Body of pancreas (tissue), 4 donors: ENCODE measurements at places on chromosomes 4 and X. TPM values are rescaled to one million over a fixed set of nuclear protein-coding genes. Genes with fewer than 3 reads are reported as not detected.

The SASH3 gene
- 3.6 TPM for total RNA-seq

- no peaks in the 10 kb centered on the region for H3K36me3 ChIP-seq
- no peaks in the 10 kb centered on the region for H3K27me3 ChIP-seq
- no peak overlapping the region for H3K4me3 ChIP-seq
- no peaks in the 10 kb centered on the region for H3K4me1 ChIP-seq
- peak overlapping the region; percentile 54 for H3K27ac ChIP-seq
- peak; percentile 60 for DNase-seq
These were observed 206.3 kb downstream of the ARHGAP24 start for GRCh38 chr4:85681221-85681657.

GRCh38 chrX:15055146-15055930 is 182.1 kb downstream of the MOSPD2 start:
- no peak for DNase-seq
- H3K27me3 ChIP-seq = no peaks in the 10 kb centered on the region
- no peaks in the 10 kb centered on the region for H3K4me1 ChIP-seq

- no peaks in the 10 kb centered on the region for H3K36me3 ChIP-seq
- peak overlapping the region; percentile 9 for H3K27ac ChIP-seq
- DNase-seq = no peak
- H3K27me3 ChIP-seq = no peaks in the 10 kb centered on the region
- no peak overlapping the region for H3K4me3 ChIP-seq
These were observed 2.9 kb downstream of the DOK7 start for GRCh38 chr4:3465698-3466671.

GRCh38 chr4:172974586-172974985 is 194.0 kb upstream of the GALNT7 start:
- no peak overlapping the region for H3K4me3 ChIP-seq
- no peaks in the 10 kb centered on the region for H3K36me3 ChIP-seq
- no peak overlapping the region for H3K27ac ChIP-seq
- H3K4me1 ChIP-seq = peaks cover 16% of the 10 kb centered on the region
- DNase-seq = no peak

DNA sequence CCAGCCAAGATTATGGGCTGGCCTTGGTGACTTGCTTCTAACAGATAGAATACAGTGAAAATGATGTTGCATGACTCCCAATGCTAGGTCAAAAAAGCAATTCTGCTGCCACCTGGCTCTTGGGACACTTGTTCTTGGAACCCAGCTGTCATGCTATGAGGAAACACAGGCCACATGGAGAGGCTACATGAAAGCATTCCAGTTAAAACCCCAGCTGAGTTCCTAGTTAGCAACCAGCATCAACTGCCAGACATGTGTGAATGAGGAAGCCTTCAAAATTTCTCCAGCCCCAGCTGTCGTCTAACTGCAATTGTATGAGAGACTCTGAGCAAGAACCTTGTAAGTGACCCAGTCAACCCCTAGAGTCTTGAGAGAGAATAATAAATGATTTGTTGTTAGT is 105.2 kb upstream of the FGF16 start:
- H3K36me3 ChIP-seq = no peaks in the 10 kb centered on the region
- no peaks in the 10 kb centered on the region for H3K27me3 ChIP-seq
- H3K27ac ChIP-seq = no peak overlapping the region
- DNase-seq = no peak
